ENCODE measurements at places on chromosomes 3 and 15. TPM values are rescaled to one million over a fixed set of nuclear protein-coding genes. Genes with fewer than 3 reads are reported as not detected.

RPL15 gene
- total RNA-seq, result 2,603 TPM

FOXB1 gene
- 1.5 TPM for total RNA-seq

SHC4 gene
- 1.9 TPM for total RNA-seq

FBXL22 gene
- 0.74 TPM for total RNA-seq

ACP3 gene
- not detected for total RNA-seq

COL6A5 gene
- total RNA-seq, result not detected

NR2E3 gene
- not detected for total RNA-seq

MYL3 gene
- not detected for total RNA-seq

P3H2 gene
- not detected for total RNA-seq

C3orf18 gene
- 17.0 TPM for total RNA-seq

TMEM40 gene
- total RNA-seq, result not detected

EIF1B gene
- 48.6 TPM for total RNA-seq

RTP1 gene
- total RNA-seq, result not detected

ANKRD34C gene
- not detected for total RNA-seq

MAP6D1 gene
- 1.00 TPM for total RNA-seq

PLAAT1 gene
- 0.39 TPM for total RNA-seq

GP9 gene
- total RNA-seq, result not detected

ZKSCAN7 gene
- total RNA-seq, result 1.7 TPM

GREM1 gene
- total RNA-seq, result not detected

CHDH gene
- 0.41 TPM for total RNA-seq

MASP1 gene
- not detected for total RNA-seq

SPINK8 gene
- total RNA-seq, result not detected

SSUH2 gene
- not detected for total RNA-seq

P2RY13 gene
- total RNA-seq, result not detected

TRH gene
- not detected for total RNA-seq

RGMA gene
- 0.21 TPM for total RNA-seq

DUSP7 gene
- 14.1 TPM for total RNA-seq

FSIP1 gene
- total RNA-seq, result 0.68 TPM

ARL8B gene
- 58.5 TPM for total RNA-seq

CALML4 gene
- total RNA-seq, result 7.0 TPM

ANKDD1A gene
- 6.6 TPM for total RNA-seq

IL5RA gene
- 0.74 TPM for total RNA-seq

THRB gene
- total RNA-seq, result not detected

EIF2B5 gene
- 51.5 TPM for total RNA-seq

GLDN gene
- total RNA-seq, result not detected

LRRC3B gene
- not detected for total RNA-seq

CLDN11 gene
- total RNA-seq, result not detected

MRAS gene
- 0.19 TPM for total RNA-seq

LZTFL1 gene
- total RNA-seq, result 3.9 TPM

SOX2 gene
- total RNA-seq, result not detected

TBC1D21 gene
- not detected for total RNA-seq

CHRM5 gene
- total RNA-seq, result not detected

TOPBP1 gene
- 79.1 TPM for total RNA-seq

CFAP100 gene
- total RNA-seq, result not detected

TATDN2 gene
- total RNA-seq, result 39.4 TPM

CD200R1 gene
- total RNA-seq, result 4.1 TPM

TOP2B gene
- total RNA-seq, result 134 TPM
